MV-4-11 (cell line): ENCODE measurements at places on chromosomes 1 and 21.

DNA sequence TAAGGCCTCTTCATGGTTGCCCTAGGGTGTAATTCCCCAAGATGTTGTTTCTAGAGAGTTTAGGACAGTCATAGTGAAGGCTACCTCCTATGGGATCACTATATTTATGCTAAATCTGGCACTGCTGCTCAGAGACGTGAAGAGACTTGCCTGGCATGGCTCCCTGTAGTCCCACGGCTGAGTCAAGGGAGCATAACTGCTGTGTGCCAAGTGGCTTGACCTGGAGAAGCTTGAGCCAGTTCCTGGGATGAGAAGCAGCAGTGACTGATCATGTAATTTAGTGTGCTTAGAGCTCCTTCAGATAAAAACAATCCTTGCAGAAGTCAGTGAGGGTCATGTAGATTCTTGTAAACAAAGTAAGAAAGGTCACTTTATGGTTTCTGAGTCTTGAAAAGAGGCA, 68.9 kb upstream of the TSPAN2 start:
- DNase-seq: no peak

- DNase-seq: no peak
Measured at GRCh38 chr1:7281821-7282220, 489.3 kb upstream of the VAMP3 start.

- DNase-seq: no peak
Measured at GRCh38 chr1:203040513-203041275, 14.4 kb downstream of the PPFIA4 start.

GRCh38 chr1:38848071-38848470, 11.5 kb downstream of the RRAGC start:
- peak; percentile 95 for DNase-seq

DNA sequence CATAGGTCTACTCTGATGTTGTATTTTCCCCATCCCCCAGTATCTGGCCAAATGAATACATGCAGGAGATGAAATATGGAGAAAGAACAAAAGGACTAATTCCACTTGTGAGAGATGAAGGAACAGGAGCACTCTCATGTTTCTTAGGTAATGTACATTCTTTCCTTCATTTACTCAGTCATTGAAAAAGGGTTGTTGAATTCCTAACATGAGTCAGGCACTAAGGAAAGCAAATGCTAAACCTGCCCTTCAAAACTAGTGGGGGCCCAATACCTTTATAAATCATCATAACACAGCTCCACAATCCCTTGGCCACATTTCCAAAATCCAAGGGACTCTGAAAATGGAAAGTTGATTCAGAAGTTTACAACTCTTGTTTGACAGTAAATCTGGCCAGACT, 94.3 kb downstream of the DIRAS3 start:
- no peak for DNase-seq

- DNase-seq: no peak
Measured at GRCh38 chr21:17726047-17726829, 92.9 kb downstream of the C21orf91 start.

DNA sequence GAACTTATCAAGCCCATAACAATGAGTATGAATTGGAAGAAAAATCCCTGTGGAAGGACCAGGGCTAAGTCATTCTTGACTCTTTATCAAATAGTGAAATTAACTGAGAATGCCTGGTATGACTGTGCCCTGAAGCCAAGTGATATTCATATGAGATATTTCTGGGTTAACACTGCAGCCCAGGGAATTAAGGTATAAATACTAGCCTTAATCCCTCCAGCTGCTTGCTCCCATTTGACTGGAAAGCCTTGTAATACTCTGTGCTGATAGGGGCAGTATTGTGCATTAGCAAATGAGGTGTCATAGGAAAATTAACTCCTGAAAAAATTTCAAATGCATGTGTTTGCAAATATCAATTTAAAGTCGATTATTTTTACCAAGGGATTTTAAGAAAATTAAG, 568.8 kb downstream of the LMO4 start:
- no peak for DNase-seq

- peak; percentile 40 for DNase-seq
Measured at GRCh38 chr21:24278711-24279110, 1328.6 kb downstream of the MRPL39 start.

- DNase-seq: no peak
Measured at GRCh38 chr1:41315871-41316270, 45.4 kb upstream of the FOXO6 start.

DNA sequence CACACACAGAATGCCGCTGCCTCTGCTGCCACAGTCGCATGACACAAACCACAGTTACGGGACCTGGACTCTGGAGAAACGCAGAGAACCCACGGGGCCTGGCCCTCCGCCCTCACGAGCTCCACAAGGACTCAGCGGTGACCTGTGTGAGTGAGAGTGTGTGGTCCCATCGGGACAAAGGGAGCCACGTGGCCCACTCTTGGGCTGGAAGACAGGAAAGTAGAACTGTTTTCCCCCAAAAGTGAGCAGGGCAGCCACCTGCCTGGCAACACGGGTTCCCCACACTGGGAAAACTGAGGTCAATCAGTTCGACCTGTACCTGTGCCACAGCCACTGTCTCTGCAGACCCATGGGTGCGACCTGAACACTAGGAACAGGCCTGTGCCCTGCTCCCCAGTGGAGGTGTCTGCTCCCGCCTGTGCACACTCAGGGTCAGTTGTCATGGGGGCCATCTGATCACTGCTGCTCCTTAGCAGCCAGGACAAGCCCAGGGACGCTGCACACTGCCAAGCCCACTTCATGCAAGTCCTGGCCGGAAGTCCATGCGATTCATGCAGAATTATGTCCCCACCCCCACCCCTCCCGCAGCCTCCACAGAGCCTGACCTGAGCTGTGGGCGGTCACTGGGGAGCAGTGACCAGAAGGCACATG, 54.4 kb upstream of the ADARB1 start:
- DNase-seq: no peak

DNA sequence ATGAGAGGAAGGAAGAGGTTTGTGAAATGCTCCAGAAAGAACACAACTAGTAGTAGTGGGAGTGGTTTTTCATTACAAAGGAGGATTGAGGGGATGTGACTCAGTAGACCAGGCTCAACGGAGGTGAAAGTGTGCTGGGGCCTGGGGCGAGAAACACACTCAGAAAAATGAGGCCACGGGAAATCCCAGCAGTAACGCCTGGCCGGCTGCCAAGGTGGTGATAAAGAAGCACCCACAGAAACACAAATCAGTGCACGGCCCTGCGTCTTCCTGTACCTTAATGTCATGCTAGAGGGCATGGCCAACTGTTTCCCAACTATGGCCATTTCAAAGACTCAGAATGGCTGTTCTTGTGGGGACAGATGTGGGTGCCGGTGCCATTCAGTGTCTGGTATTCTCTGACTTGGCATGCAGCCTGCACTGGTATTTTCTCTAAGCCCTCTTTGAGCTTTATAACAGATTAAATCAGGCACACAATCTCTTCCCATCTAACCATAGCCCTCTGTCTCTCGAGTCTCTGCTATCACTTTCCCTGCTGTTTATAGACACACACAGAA, 38.2 kb downstream of the URB2 start:
- no peak for DNase-seq

DNA sequence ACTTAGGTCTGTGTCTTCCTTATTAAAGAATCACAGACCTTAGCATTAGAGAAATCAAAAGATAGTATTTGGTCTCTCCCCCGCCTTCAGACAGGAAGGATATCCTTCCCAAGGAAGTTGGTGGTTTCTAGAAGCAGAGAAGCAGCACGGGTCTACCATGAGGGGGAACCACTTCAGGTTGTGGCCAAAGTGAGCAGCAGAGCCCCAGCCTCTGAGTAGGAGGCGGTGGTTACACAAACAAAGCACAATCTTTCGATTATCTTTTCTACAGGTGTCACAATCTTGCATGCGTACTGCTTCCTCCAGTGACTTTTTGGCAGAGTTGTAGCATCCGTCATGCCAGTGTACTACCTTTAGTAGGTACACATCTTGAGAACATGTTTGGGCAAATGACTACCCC, 8.8 kb downstream of the PGLYRP4 start:
- DNase-seq: no peak

DNA sequence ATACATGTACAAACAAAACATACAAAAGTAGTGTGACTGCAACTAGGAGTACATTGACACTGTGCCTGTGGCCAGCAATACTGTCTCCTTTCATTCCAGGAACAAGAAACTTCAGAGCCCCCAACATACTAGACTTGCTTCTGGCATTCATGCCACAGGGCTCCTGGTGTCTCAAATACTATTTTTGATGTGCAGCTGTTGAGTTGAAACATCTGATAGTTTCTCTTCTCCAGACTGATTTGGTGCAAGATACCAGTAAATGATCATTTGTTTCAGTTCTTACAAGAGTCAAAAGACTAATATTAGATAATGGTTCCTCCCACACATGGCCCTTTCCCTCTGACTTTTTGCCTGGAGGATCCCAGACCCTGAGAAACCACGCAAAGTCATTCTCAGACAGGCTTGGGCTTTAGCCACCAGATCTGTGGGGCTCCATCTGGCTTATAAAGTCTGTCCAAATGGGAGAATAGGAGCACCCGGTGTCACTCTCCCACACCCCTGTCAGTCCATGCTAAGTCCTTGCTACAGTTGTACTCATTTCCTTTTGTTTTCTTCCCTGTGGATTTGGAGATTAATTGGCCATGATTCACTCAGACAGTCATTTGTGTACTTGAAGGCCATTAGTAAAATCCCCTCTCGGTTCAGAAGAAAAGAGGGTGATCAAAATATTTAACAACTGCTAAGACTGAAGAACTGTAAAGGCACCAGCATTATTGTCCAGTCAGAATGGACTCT, 163.5 kb upstream of the RUNX1 start:
- DNase-seq: peak; percentile 46

DNA sequence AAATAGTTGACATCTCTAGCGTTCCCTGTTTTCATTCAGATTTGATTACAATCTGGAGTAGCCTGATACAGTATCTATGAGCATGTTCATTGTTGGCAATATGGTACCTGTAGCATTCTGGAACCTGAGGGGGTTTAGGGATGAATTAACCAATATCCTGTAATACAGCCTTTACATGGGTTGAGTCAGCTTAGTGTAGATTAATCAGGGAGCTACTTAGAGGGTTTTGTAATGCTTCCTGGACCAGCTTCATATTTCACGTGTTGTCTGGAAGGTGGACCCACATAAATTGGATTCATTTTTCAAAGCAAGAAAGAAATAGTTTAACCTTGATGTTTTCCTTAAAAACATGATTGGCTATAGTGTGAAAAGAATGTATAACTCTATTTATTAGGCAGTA, 3.6 kb downstream of the OTUD3 start:
- no peak for DNase-seq

GRCh38 chr21:40668555-40669275, 178.2 kb downstream of the DSCAM start:
- no peak for DNase-seq
